Stimulated activated CD8-positive, alpha-beta memory T cell treated with anti-CD3 and anti-CD28 coated beads, Interleukin-7, amount 100 ng/mL, for 48 hours (primary cell): ENCODE measurements at places on chromosomes 7 and 10.

GRCh38 chr7:82629583-82629982 lies 186.0 kb upstream of the CACNA2D1 start:
- DNase-seq = no peak

GRCh38 chr7:131244259-131244852 lies 83.3 kb upstream of the MKLN1 start:
- no peak for DNase-seq

GRCh38 chr10:48241332-48241731 lies 33.2 kb downstream of the FRMPD2 start:
- DNase-seq = no peak

- no peak for DNase-seq
These were observed 167.2 kb downstream of the CDC14C start for GRCh38 chr7:49091519-49091918.

- DNase-seq = no peak
These were observed 83.9 kb downstream of the LHPP start for GRCh38 chr10:124545351-124546054.

DNA sequence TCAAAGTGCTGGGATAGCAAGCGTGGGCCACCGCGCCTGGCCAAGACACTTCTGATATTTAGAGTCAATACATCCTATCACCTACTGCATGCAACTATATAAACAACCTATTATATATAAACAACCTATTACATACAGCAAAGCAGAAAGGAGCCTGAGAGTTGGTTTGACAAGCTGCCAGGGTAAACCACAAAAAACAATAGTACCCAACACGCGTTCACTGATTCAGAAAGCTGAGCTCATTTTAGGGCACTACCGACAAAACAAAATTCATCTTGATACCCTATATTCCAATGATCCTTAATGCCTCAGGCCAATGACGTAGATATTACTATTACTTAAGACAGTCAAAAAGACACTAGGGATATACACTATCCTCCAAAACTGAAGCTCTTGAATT lies 16.2 kb downstream of the MALSU1 start:
- DNase-seq = no peak

GRCh38 chr10:75076348-75076747 lies 35.1 kb upstream of the SAMD8 start:
- DNase-seq = no peak

DNA sequence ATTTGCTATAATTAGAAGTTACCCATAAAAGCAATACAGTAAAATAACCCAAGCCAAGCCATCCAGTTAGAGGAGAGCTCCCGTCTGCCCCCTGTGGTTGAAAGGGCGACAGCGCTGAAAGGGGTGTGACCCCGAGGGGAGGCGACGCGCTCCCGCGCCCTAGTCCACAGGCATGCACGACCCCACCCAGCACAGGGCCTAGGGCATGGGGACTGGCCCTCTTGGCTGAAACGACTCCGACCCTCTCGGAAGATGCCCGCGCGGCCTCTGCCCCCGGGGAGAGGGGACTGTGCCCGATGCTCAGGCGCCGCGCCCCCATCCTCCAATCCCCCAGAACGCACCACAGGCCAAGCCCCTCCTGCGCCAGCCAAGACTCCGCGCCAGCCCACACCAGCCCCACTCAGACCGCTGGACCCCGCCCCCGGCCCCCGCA lies 64.0 kb downstream of the CSGALNACT2 start:
- DNase-seq = no peak

GRCh38 chr7:131640686-131641085 lies 84.3 kb upstream of the PODXL start:
- no peak for DNase-seq

DNA sequence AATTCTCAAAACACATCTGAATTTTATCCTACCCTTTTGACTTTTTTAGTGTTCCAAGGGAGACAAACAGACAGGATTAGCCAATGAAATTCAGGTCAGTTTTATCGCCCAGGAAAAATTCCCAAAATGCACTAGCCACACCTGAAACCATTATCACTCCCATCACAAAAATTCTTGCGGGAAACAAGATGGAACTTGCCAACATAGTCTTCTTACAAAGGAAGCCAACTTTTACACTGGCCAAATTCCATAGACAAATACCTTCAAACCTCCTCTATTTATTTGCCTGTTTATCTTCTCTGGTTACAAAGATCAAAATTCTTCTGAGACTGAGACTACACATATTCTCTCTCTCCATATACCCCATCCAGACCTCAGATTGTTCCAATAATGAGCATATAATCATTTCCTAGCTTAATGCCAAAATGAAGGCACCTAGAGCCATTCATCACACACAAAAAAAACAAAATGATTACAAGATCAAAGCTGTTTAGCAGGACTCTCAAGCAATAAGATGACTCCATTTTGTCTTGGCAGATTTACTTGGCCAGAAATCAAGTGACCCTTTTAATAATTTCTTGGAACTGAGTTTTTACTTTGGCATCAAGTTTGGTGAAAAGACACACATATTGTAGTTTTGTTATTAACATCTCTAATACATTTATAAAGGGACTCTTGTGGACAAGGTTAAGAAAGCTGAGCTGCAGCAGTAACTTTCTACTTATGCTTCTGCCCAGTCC lies 30.2 kb downstream of the MET start:
- DNase-seq = no peak

DNA sequence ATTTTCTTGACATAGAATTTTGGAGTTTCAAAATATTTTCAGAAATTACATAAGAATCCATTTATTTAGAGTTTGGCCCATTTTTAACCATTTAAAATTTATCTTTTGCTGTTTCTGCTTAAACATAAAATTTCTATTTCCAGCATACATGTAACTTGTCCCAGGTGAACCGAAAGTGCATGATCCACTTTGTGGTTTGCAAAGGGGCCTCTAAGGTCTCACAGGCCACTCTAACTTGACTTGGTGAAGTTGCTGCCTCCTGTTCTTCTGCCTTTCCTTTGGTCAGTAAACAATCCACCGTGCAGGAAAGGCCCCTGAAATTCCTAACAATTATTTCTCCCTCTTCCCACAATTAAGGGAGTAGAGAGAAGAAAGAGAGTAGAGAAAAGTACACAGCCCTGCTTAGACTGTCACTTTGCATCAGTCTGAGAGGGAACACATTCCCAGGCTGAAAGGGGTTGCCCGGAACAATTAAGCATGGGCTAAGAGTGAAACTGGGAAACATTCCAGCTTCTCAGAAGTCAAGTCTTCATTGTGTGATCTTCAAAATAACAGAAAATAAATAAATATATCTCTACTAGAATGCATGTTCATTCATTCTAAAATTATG lies 79.5 kb upstream of the SEMA3A start:
- DNase-seq = no peak

DNA sequence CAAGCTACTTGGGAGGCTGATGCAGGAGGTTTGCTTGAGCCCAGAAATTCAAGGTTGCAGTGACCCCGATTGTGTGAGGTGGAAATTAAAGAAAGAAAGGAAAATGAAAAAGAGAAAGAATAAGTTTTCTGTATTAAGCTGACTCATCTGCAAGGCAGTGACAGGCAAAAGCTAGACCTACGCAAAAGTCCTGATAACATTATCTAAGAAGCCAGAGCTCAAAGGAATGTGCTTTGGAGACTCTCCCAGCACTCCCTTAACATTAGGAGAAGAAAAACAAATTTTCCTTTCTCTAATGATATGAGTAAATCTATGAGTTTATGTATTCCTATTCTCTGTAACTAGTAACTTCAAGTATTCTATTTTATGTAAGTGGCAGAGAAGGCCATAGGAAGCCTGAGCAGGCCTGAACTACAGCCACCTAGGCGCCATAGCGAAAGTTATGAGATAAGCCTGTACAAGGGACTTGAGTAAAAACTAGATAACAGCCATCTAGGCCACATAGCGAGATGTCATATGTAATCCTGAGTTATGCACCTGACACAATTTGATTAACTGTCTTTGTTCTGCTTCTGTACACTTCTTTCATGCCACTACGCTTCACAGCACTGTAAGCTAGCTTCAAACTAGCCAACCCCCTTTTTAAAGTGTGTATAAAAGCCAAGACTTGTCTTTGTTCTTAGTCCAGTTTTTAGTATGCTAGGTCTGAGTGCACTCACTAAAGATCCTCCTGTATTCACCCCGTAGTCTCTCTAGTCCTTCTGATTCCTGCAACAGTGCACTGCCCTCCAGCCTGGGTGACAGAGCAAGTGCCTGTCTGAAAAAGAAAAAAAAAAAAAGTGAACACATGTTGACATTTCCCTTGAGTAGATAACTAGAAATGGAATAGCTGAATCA lies 9.4 kb upstream of the ZWINT start:
- DNase-seq = no peak
